Activated T-helper 9 cell treated with anti-CD3 and anti-CD28 coated beads, Interleukin-2, amount 50 U/mL, for 16 hours (primary cell): ENCODE measurements at places on chromosomes 5 and 9.

DNA sequence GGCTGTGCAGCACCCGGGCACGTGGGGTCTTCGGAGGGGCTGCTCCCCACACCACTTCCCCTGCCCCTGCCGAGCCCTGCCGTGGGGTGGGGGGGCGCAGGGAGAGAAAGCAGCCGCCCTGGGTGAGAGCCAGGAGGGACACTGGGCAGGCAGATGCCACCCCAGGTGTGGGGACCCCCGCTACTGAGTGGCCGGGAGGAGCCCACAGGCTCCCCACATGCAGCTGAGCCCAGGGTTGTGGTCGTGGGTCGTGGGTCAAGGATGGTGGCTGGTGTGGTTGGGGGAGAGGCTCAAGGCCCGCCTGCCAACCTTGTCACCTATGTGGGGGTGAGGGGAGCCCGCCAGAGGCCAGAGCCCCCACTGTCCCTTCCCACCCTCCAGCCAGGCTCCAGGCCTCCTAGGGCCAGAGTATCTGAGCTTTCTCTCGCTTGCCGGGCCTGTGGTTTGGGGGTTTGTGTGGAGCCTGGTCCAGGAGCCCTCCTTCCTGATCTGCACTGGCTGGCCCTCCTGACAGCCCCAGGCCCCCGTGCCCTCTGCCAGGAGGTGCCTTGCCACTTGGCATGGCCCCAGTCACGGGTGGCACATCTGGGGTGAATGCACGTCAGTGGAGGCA lies 35.5 kb downstream of the EXOC3 start:
- no peak for DNase-seq

DNA sequence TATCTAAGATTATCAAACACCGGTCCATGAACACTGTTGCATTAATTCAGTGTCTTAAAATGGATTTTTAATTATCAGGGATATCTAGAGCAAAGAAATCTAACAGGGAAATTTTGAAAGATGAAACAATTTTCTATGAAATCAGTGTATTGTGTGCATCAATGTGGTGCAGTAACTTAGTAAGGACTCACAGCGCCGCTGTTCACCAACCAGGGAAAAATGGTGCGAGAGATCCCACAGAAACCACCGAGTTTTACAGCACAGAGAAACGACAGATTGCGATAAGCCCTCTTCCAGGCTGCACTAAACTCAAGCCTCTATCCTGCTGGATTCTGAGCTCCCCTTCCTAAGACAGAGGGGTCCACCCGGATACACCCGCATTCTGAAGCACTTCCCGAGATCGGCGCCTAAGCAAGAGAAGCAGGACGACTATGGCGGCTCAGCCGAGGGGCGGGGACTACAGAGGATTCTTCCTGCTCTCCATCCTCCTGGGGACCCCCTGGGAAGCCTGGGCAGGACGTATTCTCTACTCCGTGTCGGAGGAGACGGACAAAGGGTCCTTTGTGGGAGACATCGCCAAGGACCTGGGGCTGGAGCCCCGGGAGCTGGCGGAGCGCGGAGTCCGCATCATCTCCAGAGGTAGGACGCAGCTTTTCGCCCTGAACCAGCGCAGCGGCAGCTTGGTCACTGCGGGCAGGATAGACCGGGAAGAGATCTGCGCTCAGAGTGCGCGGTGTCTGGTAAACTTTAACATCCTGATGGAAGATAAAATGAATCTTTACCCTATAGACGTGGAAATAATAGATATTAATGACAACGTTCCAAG lies at the start of gene PCDHGA7:
PCDHGA7 (plus strand) TSS at position 274 of the 826 bp plus-strand sequence; CDS start at position 432, 158 bp downstream.
- no peak for DNase-seq

DNA sequence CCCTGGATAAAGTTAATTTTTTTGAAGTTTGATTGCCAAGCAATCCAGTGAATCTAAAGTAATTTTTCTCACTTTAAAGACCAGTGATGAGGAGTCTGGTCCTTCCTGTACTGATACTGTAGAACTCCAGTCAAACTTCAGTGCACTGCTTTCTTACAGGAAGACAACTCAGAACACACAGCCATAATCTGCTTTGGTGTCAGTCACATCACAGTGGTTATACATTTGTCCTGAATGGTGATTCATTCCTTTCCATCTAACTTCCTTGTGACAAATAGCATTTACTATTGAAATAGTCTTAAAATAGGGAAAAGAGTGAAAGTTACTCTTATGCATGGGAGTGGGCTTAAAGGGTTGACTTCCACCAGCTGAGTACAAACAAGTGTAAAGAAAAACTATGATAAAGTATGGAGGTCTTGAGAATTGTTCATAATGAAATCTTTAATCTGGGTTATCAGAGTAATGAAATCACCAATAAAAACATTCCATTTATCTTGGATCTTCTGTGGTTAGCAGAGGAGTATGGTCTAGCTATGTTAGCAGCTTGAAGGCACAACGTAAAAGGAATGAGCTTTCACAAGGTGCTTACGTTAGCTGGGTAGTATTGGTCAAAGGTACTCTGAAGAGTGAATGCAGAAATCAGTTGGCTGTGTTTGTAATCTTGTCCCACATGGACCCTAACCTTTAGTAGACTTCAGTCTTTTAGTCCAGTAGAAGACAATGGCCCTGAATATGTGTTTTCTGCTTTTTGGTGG lies 41.5 kb downstream of the DCP2 start:
- no peak for DNase-seq

- DNase-seq: no peak
Measured at GRCh38 chr5:14935341-14935740, 63.8 kb upstream of the ANKH start.

DNA sequence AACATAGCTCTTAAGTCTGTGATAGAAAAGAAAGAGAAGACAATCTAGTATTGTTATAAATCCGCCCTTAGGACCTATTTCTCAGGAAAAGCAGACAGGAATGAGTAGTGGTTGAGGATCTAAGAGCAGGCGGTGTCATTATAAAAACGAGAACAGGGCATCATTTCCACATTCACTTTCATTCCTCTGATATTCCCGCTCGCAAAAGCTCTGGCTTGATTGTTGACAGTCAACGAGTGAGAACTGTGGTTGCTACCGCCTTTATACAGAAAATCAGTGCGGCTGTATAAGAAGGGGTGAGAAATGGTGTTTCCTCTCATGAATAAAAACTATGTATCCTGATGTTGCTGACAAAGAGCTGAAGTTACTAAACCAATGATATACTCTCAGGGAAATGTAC lies 1409.6 kb upstream of the WWC1 start:
- DNase-seq: no peak

- DNase-seq: no peak
Measured at GRCh38 chr9:108417312-108417711, 438.5 kb downstream of the ACTL7B start.

GRCh38 chr9:134537951-134538641 lies 103.5 kb upstream of the COL5A1 start:
- no peak for DNase-seq

- DNase-seq: no peak
Measured at GRCh38 chr9:91378695-91379127, 17.0 kb upstream of the AUH start.

GRCh38 chr9:126379661-126380360 lies 53.2 kb downstream of the MVB12B start:
- DNase-seq: no peak

- DNase-seq: no peak
Measured at GRCh38 chr9:89715318-89715858, 110.6 kb downstream of the GADD45G start.

DNA sequence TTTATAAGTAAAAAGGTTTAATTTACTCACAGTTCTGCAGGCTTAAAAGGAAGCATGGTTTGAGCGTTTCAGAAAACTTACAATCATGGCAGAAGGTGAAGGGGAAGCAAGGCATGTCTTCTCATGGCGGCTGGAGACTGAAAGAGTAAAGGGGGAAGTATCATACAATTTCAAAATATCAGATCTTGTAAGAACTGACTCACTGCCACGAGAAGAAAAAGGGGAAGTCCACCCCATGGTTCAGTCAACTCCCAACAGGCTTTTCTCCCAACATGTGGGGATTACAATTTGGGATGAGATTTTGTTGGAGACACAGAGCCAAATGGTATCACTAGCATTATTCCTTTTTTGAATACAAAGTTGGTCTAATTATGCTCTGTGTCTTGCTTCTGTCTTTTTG lies 627.9 kb upstream of the ST8SIA4 start:
- no peak for DNase-seq

- DNase-seq: no peak
Measured at GRCh38 chr5:178305801-178306200, 73.2 kb upstream of the PHYKPL start.

- DNase-seq: no peak
Measured at GRCh38 chr9:124911766-124912165, 29.1 kb downstream of the GOLGA1 start.

DNA sequence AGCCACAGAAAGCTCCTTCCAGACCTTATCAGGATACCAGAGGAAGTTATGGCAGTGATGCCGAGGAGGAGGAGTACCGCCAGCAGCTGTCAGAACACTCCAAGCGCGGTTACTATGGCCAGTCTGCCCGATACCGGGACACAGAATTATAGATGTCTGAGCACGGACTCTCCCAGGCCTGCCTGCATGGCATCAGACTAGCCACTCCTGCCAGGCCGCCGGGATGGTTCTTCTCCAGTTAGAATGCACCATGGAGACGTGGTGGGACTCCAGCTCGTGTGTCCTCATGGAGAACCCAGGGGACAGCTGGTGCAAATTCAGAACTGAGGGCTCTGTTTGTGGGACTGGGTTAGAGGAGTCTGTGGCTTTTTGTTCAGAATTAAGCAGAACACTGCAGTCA lies 70.8 kb upstream of the ENTREP1 start:
- no peak for DNase-seq

- DNase-seq: no peak
Measured at GRCh38 chr5:146568161-146568560, 52.2 kb upstream of the GPR151 start.

DNA sequence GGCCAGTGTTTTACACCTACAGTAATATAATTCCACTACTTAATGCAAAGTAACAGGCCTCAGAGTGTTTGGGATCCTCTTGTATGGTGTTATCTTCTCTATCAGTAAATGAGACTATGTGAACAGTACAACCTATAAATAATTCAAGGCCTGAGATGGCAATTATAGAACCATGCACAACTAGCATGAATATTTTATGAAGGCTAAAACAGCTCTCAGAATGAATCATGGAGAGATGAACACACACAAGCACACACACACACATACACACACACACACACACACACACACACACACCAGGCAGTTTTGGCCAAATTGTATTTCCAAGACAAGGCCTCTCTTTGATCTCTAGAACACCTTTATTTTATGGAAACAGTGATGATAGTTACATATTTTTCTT lies 224.9 kb downstream of the EBF1 start:
- DNase-seq: no peak

GRCh38 chr9:130150779-130151382 lies 21.3 kb upstream of the NCS1 start:
- DNase-seq: no peak

GRCh38 chr5:76408104-76408654 lies 5.1 kb downstream of the IQGAP2 start:
- DNase-seq: no peak

DNA sequence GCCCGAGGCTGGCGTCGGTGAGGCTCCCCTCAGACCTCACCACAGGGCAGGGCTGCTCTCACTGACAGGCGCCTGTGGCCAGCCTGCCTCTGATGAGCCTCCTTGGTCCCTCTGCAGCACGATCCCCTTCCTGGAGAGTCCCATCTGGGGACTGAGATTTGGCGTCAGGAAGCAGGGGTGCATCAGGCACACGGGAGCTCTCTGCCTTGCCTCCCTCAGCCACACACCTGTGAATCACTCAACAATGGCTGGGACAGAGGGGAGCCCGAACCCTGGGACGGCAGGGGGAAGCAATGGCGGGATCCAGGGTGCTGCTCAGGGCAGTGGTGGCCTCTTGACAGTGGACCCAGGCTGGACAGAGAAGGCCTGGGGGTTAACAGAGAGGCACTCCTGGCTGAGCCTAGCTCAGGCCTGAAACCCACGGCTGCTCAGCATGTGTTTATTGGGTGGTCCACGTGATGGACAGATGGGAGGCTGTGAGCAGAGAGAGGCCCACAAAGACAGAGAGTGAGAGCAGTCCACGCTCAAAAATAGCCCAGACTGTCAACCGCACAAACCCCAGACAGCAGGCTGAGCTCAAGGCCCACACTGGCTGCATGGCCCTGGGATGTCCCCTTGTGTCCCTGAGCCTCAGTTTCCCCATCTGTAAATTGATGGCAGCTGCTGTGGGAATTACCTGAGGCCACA lies 11.9 kb downstream of the RASGEF1C start:
- no peak for DNase-seq

DNA sequence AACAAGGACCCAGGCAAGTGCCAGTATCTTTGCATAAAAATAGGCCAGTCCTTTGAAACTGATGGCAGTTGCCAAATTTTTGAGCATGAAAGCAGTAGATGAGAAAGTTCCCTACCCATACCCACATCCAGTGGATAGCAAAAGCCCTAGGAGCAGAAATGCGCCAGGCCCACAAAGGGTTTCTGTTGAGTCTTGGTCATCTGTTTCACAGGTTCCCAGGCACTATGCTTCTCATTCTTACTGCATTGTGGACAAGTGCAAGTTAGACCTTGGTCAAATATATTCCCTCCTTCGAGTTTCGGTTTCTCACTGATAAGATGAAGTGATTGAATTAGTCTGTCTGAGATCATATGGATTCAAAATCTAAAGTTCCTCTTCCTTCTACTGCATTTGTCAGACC lies 152.3 kb downstream of the NR3C1 start:
- no peak for DNase-seq
